ENCODE measurements at places on chromosomes 5 and 9.

DNA sequence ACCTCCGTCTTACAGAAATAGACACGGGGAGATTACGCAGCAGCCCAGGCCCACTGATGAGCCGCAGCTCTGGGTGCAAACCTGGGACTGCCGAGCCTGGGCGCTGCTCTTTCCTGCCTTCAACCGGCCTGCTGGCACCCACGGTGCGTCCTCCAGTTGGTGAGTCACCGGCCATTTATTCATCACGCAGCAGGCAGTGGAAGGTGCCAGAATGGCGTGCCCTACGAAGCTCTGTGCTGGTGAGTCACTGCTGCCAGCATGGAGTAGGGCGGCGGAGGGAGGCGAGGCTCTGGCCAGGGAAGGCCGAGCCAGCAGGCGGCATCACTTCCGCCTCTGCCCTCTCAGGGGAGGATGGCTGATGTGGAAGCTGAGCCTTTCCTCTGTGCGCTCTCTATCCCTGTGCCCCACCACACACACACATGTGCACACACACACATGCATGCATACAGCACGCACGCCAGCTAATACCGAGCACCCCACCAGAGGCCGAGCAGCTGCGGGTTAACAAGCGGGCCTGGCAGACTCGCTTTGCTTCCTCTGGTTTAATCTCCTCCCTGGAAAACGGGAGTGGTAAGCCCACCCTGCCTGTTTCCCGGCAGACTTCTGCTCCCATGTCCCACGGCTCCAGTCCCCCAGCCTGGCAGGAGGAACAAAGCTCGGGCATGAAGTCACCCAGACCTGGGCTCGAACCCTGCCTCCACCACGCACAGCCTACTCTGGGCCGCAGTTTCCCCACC, 39.2 kb downstream of the OLFM1 start:
- DNase-seq = no peak

- DNase-seq = no peak
These were observed 192.4 kb downstream of the GAS1 start for GRCh38 chr9:86754581-86755560.

- DNase-seq = no peak
These were observed 205.0 kb upstream of the DAPK1 start for GRCh38 chr9:87292449-87293191.

DNA sequence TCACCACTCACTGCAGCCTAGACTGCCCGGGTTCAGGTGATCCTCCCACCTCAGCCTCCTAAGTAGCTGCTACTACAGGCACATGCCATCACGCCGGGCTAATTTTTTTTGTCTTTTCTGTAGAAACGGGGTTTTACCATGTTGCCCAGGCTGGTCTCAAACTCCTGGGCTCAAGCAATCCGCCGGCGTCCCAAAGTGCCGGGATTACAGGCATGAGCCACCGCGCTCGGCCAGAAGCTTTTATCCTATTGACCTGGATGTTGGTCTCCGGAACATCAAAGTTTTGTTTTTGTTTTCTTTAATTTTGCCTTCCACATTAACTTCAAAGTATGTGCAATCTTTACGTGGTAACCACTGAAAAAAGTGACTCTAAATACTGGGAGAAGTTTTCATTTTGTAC, 42.4 kb upstream of the FST start:
- DNase-seq = no peak

- no peak for DNase-seq
These were observed 105.0 kb downstream of the ANKRD55 start for GRCh38 chr5:56128113-56128512.

GRCh38 chr5:181052672-181053487, 12.8 kb downstream of the BTNL9 start:
- no peak for DNase-seq

DNA sequence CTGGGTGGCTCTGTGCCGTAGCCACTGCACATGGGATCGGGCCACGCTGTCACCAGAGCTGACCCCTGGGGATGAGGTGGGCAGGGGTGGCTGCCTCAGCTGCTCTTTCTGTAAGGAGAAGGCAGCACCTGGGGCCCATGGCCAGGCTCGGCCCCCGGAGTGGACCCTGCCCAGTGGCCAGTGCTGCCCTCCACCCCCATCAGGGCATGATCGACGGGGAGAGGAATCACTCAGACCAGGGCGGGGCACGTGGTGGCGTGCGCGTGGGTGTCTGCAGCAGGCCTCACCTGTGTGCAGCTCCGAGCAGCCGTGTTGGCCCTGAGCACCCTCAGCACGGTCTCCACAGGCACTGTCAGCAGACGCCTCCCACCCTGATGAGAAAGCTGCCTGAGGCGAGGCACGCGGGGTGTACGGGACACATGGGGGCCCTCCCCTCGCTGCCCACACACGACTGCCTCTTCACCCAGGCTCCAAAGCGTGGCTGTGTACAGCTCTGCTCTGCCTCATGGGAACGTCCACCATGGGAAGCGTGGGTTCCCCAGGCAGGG, 8.6 kb upstream of the CARD9 start:
- DNase-seq = no peak

- DNase-seq = no peak
These were observed 57.4 kb upstream of the PRSS3 start for GRCh38 chr9:33737811-33738606.

DNA sequence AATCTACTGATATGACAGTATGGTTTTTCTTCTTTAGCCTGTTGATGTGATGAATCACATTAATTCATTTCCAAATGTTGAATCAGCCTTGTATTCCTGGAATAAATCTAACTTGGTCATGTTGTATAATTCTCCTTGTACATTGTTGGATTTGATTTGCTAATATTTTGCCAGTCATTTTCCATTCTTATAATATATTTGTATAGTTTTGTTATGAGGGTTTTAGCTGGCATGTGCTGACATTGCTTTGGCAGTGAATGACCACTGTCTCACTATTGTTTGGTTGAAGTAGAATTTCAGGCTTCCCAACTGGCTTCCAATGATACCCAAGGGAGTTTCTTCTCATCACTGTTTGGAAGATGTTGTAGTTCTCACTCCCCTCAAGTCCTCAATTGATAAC, 983.0 kb upstream of the PTPRD start:
- no peak for DNase-seq

DNA sequence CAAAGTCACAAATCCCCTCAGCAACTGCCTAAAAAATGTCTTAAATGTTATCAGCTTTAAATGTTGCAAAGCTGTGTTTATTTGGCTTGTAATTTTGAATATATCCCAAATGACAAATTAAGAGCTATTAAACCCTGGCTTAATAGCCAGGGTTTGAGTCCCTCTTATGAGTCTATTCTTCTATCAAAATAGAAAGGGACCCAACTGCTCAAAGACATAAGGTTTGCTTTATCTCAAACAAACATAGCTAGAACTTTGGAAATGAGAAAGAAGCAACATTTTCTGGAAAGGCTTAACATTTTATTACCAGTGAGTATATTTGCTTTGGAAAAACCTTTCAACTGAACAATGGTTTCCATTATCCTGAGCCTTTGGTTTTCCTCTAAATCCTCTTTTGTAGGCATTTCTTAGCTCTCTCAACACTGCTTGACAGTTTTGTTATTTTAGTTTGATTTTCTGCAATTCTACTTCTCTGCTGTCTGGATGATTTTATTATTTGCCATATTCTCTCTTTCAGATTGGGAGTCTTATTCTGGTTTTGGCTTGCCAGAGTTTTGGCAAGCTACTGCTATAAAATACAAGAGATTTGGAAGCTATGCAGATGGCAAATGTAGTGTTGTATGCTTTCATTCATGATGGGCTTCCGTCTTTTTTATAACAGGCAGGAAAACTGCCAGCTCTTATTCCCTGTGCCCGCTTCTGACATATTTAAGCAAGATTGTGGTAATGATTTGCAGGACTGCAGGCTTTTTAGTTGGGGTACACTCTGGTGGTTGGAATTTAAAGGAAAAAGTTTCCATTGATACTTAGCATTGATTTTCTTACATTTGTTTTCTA, 734.9 kb downstream of the DTWD2 start:
- DNase-seq = no peak

- peak; percentile 9 for DNase-seq
These were observed 20.5 kb upstream of the FER start for GRCh38 chr5:108727236-108727650.

DNA sequence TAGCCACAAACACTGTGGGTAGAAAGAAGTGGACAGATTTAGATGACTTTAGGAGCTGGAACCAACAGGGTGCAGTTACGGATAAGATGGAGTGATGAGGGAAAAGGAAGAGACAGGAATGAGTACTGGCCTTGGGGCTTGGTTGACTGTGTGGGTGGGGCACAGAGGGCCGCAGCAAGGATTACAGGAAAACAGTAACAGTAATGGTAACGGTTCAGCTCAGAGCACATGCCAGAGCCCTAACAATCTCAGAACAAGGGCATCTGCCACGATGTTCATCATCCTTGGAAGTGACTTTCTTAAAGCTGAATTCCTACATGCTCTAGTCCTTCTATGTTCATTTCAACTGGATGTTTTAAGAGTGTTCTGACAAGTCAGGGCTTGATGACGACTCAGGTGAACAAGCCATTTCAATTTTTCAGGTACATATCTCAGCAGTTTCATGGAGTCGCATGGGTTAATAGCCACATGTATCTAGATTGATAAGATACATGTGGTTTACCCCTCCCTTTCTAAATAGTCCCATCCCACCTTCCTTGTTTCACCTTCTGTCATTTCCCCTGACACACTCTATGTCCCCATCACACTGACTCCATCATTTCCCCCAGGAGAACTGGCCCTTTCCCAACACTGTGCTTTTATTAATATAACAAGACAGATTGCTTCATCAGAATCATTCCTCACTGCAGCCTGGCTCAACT, 65.0 kb downstream of the CEMIP2 start:
- no peak for DNase-seq

DNA sequence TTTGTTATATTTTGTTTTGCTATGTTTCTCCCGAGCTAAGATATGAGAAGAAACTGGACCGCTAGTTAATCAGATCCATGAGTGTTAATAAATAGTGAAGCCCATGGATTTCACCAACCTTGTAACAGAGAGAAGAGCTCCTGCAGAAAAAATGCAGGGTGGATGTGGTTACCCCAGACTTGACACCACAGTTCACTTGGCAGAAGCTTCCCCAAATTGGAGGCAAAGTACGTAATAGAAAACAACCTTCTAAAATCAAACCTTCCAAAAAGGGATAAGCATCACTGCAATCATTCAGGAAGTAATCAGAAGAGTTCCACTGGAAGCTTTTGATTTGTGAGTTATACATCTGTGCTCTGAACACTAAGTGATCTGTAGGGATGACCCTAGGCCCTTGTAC, 267.5 kb downstream of the ACTL7B start:
- no peak for DNase-seq

- DNase-seq = no peak
These were observed 37.9 kb upstream of the SH3PXD2B start for GRCh38 chr5:172492097-172492840.
